Astrocyte of the hippocampus (primary cell): ENCODE measurements at places on chromosomes 5 and 9.

GRCh38 chr9:134325813-134326723, at the start of gene RXRA:
Gene RXRA (plus strand): TSS chr9:134326455. CDS start chr9:134326632, 177 bp downstream.
- DNase-seq = peak; percentile 91

GRCh38 chr9:129914051-129914450, 78.8 kb downstream of the USP20 start:
- DNase-seq = no peak

GRCh38 chr9:8845808-8846207, 1046.2 kb upstream of the DMAC1 start:
- DNase-seq = no peak

GRCh38 chr5:136579238-136579637, 213.9 kb upstream of the TRPC7 start:
- DNase-seq = no peak

DNA sequence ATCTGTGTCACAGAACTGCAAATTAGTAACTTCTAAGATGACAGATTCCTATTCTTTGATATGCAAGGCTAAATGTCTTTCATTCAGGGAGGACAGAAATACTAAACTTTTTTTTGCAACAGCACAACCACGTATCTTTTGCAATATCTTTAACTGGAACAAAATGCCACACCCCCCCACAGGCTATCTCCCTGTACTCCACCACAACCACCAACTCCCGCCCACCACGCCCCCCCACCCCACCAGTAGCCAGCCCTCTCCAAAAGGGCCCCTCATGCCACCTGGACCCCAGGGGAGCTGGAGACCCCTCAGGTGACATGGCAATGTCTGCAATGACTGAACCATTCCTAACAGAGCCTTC, 131.8 kb downstream of the ROR2 start:
- no peak for DNase-seq

DNA sequence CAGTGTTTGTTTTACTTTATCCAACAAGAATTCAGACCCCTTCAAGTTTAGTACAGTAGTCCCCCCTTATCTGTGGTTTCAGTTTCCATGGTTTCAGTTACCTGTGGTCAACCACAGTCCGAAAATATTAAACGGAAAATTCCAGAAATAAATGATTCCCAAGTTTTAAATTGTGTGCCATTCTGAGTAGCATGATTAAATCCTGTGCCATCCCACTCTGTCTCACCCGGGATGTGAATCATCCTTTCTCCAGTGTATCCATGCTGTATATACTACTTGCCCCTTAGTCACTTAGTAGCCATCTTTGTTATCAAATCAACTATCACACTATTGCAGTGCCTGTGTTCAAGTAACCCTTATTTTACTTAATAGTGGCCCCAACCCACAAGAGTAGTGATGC, 153.8 kb upstream of the RASA1 start:
- peak; percentile 81 for DNase-seq

- DNase-seq = no peak
Measured at GRCh38 chr9:4424891-4425290, 65.4 kb upstream of the SLC1A1 start.

- DNase-seq = no peak
Measured at GRCh38 chr5:136703706-136704105, 338.4 kb upstream of the TRPC7 start.

DNA sequence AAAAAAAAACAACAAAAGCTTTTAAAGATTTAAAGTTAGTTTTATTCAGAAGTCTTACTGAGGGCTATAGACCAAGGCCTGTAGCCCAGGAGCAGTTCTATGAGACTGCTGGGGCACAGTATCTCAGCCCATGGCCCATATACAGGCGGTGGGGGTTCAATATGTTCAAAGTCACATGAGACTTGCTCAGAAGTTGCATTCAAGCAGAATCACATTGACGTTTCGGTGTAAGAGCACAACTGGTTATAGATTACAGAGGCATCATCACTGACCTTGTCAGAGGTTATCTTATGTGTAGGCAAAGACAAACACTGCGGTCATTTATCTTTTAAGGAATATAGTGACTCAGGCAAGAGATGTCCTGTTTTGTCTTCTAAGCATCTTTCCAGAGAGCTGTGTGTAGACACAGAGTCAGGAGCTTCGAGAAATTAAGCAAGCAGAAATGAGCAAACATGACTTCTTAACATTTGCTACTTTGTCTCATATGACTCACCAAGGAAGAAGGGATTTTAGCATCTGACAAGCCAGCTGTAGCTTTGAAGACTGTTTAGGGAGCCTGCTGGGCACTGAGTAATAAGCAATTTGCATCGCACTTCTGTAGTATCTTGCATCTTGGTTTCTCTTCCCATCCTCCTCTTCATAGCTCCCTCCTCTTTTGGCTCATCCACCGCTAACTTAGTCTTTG, 12.9 kb upstream of the F2RL1 start:
- peak; percentile 86 for DNase-seq

DNA sequence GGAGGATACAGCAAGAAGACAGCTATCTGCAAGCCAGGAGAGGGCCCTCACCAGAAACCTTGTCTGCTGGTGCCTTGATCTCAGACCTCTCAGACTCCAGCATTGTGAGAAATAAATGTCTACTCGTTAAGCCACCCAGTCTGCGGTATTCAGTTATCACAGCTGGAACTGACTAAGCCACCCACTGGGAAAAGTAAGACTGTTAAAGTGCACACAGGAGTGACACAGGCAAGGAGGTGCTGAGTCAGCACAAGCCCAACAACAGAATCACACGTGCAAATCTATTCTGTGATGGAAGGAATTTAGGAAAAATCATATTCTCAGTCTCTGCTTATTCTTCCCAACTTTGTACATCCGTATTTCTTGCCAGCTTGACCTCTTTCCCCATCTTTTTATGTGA, 200.0 kb downstream of the NR2F1-AS1 start:
- DNase-seq = no peak

DNA sequence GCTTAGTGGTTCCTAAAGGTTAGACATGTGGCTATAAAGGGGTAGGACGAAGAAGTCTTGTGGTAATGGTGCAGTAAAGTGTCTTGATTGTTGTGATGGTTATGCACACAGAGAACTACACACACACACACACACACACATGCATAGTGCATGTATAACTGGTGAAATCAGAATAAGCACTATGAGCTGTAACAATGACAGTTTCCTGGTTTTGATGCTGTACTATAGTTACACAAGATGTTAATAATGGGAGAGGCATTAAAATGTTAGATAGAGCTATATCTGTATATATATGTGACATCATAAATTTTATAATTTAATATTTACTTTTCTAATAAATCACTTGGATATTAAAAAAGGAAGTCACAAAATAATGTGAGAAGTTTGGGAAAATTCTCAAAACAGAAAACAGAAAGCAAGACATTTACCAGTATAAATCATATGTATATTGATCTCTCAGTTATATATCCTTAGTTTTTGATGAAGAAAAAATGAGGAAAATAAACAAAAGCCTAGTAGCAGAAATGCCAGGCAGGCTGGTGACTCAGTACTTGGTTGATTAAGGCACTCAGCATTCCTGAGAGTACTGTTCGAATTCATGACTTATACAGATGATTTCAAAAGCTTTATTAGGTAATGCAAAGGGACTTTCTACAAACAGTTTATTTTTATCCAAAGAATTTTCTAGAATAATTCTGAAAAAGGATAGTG, 350.5 kb upstream of the DAB2 start:
- peak; percentile 83 for DNase-seq

- no peak for DNase-seq
Measured at GRCh38 chr5:609506-609905, 2.6 kb upstream of the CEP72 start.

GRCh38 chr5:96875791-96876291, 459 bp upstream of the ERAP2 start:
- no peak for DNase-seq

- peak; percentile 87 for DNase-seq
Measured at GRCh38 chr5:9545992-9546851, at the start of gene SEMA5A. Gene SEMA5A (minus strand): TSS chr5:9546075. CDS start chr5:9379946, 166,129 bp downstream.

- no peak for DNase-seq
Measured at GRCh38 chr5:31135542-31135941, 57.9 kb upstream of the CDH6 start.

GRCh38 chr9:123990427-123990826, 21.1 kb upstream of the LHX2 start:
- no peak for DNase-seq

- DNase-seq = no peak
Measured at GRCh38 chr9:127567730-127568617, 44.1 kb upstream of the STXBP1 start.

GRCh38 chr9:35910613-35911359, 1.5 kb downstream of the SPAAR start:
- peak; percentile 76 for DNase-seq

- no peak for DNase-seq
Measured at GRCh38 chr9:126707083-126707482, 93.4 kb downstream of the LMX1B start.

DNA sequence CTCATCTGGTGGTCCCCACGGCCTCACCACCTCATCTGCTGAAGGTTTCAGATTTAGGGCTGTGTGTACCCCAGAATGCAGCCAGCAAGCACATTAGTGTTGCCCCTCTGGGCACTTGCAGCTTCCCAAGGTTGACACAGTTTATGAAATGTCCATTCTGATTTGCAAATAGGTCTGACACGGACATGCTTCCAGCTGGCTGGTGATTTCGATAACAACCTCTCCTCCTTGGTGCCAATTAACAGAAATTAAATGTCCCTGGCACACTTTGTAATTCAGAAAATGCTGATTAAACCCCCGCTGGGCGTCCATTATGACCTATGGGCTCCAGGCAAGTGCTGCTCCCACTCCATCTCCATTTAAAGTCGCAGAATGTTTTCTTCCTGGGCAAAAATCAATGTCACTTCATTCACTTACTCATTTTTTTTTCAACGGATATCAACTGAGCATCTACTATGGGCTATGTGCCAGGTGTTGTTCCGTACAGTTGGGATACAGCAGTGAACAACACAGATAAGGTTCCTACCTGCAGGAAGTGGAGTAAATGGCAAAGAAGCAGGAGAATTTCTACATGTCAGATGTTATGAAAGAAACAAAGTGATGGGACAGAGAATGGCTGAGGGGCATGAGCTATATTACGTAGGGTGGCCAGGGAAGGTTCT, 32.0 kb downstream of the PLAC8L1 start:
- no peak for DNase-seq
